ENCODE measurements at places on chromosomes 12 and 14.

GRCh38 chr14:86575141-86575540 lies 1045.2 kb downstream of the FLRT2 start:
- no peak for DNase-seq

- no peak for DNase-seq
Measured at GRCh38 chr12:53078425-53079225, 565 bp downstream of the SPRYD3 start.

- DNase-seq, result no peak
Measured at GRCh38 chr14:45210159-45210558, 42.8 kb downstream of the MIS18BP1 start.

GRCh38 chr12:43009846-43010240 lies 420.3 kb upstream of the PRICKLE1 start:
- no peak for DNase-seq

DNA sequence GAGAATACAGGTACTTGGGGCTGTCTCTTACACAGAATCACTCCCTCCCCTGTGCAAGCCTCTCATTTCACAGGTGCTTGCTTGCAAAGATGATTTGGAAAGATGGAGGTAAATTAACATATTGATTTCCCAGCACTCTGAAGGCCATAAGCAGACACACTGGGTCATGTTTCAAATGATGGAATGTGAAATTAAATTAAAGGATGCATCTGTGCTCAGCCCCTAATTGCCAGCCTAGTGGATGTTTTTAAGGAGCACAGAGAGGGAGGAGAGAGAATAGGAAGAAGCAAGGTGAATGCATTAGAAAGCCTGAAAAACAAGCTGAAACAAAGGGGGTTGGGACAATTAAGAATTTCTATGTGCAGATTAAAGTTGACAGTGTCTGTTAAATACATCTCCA lies 96.1 kb upstream of the GRIP1 start:
- DNase-seq, result no peak

DNA sequence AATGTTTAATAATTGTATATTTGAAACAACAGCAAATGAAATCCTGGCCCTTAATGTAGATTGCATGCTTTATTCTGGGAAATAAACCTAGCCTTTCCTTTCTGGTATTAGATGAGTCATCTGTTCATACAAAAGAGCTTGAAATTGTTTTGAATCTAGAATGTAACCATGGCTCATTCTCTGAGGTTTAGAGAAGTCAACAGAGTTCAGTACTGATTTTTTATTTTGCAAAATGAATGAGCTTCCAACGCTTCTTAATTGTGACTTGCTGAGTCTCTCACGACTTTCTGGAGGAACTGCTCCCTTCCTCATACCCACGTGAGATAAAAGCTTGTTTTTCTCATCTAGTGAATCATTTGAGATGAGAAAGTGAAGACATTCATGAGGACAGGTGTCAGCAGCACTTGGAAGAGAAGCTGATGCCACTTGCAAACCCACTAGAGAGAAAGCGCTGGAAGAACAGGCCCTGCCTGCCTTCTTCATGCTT lies 509.6 kb downstream of the VRK1 start:
- no peak for DNase-seq

DNA sequence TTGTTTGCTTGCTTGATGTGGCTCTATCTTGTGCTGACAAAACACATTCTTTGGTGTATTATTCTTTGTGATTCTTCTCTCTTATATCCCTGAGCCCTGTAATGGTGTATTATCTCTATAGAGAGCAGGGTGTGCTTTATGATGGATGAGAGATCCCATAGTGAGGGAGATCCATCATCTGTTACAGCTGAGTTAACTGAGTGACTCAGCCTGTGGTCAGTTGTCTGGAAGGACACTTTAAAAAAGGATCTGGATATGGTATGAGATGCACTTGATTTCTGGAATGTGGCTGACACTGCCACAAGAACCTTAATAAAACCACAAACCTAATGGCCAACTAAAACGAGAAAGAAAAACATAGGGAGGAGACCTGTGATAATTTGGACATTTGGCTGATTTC lies 461.4 kb upstream of the SYT1 start:
- DNase-seq, result peak; percentile 97

- no peak for DNase-seq
Measured at GRCh38 chr12:116651089-116651488, 86.8 kb downstream of the SPRING1 start.

DNA sequence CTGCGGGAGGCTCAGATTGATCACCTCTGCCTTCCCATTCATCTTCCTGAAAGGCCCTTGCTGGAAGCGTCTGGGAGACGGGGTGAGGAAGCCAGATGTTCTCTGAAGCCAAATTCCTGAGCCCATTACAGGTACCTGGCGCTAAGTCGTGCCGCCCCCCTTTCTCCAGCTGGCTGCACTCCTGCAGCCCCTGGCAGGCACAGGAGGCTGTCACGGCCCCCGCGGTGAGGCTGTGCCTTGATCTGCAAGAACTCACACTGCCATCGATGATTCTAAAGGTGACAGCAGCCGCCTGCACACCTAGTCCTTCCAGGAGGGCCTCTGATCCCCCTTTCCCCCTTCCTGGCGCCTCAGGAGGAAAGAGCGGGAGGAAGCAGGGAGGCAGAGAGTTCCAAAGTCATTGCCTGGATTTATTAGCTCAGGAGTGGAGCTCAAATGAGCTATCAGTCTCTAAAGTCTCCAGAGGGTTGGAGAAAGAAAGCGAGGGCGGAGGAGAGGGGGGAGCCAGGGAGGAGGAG lies 106.9 kb downstream of the RFLNA start:
- DNase-seq, result no peak

DNA sequence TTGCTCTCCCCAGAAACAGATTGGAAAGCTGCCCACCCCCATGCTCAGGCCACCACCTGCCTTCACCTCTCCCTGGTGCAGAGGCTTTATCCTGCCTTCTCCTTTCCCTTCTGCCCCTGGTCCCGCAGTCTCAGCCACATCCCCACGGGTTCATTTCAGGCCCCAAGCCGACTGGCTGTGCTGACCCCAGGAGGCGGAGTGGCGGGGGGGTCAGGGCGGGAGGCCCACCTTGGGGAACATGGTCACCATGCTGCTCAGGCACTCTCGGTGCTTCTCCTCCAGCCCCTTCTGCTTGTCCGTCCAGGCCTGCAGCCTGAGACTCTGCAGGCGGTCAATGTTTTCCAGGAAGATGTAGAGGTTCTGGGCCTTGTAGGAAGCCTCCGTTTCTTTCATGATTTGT lies 6.9 kb downstream of the FAM186B start:
- DNase-seq, result no peak

GRCh38 chr12:109677279-109677691 lies 36.3 kb upstream of the FAM222A start:
- no peak for DNase-seq

DNA sequence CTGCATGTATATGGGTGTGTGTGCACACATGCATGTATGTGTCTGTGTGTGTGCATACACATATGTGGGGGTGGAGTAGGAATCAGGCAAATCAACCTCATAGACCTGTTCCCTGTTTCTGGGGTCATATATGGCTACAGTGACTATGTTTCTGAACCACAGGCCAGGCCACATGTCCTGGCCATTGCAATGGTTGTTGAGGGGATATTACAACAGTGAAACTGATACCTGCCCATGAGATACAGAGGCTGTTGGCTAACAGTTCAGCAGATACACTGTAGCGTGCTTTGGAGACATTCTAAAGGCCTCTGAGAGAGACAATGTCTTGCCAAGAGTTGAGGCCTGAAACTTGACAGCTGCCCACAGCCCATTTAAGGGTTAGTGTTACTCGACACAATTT lies 47.3 kb upstream of the FOS start:
- DNase-seq, result no peak

DNA sequence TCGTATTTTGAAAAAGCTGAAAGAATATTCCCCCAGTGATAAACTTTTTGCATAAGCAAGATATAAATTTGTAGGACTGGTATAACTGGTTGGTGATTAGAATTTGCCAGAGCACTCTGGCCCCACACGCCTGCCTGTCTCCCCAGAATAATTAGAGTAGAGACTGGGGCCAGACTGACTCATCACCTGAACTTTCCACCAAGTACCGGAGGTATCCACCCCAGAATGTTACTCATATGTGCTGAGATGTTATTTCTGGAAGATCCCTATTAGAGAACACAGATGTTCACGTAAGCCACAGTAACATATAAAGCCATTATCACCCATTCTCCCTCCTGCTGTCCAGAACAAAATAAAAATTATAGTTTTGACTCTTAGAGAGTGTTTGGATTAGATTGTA lies 49.5 kb upstream of the PIWIL1 start:
- no peak for DNase-seq

- DNase-seq, result no peak
Measured at GRCh38 chr12:120328228-120328627, 649 bp upstream of the PLA2G1B start.

DNA sequence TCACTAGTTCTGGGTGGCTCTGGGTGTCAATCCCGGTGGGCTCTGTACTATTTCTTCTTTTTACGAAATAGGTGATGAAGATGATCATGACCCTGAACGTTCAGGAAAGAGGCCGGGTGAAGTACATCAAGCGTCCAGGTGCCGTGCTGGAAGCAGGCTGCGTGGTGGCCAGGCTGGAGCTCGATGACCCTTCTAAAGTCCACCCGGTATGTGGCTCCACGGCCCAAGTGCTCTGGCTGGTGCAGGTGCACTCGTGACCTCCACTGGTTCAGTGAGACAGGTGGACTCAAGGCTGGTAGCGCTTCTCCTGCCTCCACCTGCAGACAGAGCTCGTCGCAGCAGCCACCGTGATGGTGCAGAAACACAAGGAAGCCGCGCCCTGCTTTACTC lies 85.1 kb downstream of the ACACB start:
- no peak for DNase-seq

DNA sequence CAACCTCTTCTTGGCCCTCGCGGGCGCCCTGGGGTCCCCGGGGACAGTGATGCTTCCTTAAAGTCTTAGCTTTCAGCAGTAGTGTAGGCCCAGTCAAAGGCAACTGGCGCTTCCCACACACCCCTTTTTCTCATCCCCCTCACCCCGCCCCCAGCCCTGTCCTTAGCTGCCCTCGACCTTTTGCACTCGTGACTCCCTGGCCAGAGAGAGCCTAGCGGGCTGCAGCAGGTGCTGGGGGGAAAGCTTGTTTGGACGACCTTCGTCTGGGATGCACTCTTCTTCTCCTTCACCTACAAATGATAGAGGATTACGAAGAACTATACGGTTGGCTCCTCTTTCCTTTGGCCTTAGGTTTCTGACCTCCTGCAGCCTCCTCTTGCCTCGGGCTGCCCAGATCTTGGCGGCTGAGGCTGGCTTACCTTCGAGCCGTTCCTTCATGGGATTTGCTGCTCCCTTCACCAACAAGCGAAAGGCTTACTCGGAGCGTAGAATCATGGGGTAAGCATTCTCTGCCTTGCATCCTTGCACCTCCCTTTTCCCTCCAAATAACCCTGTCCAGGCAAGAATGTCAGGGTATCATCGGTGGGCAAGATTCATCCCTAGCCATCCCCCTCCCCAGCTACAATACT lies 815 bp downstream of the COQ10A start:
- DNase-seq, result no peak

DNA sequence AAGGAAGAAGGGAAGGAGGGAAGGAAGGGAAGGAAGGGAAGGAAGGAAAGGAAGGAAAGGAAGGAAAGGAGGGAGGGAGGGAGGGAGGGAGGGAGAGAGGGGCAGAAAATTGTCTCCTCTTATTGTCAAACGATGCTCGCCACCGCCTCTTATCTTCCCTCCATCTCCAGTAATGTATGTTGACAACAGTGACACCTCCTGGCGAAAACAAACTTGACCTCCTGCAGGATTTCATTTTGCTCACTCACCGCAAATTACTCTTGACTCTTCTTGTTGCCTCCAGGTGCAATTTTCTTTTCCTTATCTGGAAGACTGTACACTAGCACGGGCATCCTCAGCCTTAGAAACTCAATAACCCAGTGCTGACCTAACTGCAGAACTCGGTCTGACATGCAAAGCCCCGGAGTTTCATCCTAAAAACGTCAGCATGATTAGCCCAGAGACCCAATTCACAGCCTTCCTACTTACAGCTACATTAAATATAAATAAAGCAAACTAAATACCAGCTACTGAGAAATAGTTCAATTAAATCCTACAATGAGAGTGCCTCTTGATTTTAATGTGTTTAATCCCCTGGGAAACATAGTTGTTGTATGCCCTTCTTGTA lies 512.4 kb upstream of the TMPO start:
- no peak for DNase-seq

DNA sequence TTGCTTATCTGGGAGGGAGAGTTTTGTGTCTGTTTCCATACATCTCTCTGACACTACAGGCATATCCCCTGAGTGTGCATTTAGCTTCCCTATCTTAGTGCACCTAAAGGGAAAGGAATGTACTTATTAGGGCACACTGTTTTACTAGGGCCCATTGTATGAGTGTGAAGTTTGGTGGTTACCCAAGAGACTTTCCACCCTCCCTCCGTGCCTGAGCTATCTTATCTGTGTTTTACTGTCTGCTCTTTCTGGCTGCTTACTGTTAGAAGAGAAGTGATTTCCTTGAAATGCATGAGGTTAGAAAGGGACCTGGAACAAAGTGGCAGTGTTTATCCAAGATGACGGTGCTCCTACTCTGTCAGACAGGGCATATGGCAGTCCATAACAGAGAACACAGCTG lies 8.5 kb upstream of the SVOP start:
- DNase-seq, result peak; percentile 24

GRCh38 chr12:84805474-84805858 lies 107.1 kb downstream of the SLC6A15 start:
- peak; percentile 67 for DNase-seq

DNA sequence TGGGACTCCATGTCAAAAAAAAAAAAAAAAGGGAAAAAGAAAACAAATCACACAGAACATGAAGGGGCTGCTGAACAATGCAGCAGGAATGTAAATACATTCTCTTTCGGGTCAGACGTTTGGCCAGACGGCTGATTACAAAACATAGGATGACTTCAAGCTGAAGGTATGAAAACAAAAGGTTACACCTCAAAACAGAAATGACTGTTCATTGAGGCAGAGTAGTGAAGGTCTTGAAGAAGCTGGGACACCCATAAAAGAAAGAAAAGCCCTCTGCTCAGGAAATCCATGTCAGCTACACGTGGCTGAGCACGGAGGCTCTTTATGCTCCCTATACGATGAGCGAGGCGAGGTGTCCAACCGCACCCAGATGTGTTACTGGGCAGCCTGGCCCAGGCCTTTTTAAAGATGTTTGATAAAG lies 37.7 kb downstream of the FGD4 start:
- peak; percentile 93 for DNase-seq

GRCh38 chr14:65731933-65732506 lies 319.5 kb downstream of the FUT8 start:
- no peak for DNase-seq

DNA sequence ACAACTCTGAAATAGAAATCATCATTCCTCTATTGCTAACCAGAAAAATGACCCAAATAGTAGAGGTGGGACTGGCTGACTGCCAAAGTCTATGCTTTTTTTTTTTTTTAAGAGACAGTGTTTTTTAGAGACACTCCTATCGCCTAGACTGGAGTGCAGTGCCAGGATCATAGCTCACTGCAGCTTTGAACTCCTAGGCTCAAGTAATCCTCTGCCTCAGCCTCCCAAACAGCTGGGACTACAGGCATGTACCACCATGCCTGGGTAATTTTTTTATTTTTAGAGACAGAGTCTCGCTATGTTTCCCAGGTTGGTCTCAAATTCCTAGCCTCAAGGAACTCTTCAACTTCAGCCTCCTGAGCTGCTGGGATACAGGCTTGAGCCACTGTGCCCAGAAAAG lies 19.2 kb downstream of the NR2C1 start:
- no peak for DNase-seq

Data from NCI-H226 (cell line).